ENCODE measurements at places on chromosomes 11 and 22.

DNA sequence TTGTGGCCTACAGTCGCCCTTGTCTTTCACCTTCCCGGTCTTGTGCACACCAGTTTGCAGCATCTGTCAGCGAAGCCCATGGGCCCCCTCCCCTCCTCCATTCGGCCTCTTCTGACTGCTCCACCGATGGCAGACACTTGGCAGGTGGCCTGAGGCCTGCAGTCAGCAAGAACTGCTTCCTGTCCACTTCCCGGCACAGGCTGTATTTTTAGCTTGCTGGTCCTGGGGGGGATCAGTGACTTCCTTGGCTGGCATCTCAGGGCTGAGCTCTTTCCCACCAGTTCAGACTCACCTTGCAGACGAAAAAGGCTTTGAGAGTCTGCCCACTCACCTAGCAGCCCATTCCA lies 106.4 kb downstream of the SYN3 start:
- no peak for DNase-seq

DNA sequence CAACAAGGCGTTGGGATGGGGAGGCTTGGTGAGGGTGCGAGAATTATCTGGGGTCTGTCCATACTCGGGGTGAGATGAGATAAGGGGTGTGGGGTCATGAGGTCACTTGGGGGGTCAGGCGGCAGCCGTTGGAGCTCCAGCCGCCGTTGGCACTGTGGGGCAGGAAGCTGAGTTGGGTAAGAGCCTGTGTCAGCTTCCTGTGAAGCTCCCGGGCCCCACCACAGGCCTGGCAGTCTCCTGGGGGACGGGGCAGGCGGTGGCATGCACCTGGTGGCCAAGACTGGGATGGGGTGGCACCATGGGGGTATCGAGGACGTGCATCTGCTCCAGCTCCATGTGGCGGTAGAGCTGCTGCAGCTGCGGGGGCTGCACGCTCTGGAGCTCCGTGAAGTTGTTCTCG lies 7.1 kb upstream of the MYBPC3 start:
- no peak for DNase-seq

- peak; percentile 52 for DNase-seq
Measured at GRCh38 chr11:45662665-45663485, 2.5 kb downstream of the CHST1 start.

GRCh38 chr11:113549611-113550578 lies 74.7 kb upstream of the DRD2 start:
- DNase-seq: peak; percentile 58

- DNase-seq: no peak
Measured at GRCh38 chr11:60739114-60739513, 14.6 kb downstream of the MS4A18 start.

GRCh38 chr11:86202013-86202336 lies 42.6 kb upstream of the EED start:
- no peak for DNase-seq

GRCh38 chr11:79668575-79668974 lies 227.7 kb upstream of the TENM4 start:
- DNase-seq: no peak

GRCh38 chr11:44989831-44990566 lies 39.3 kb upstream of the TP53I11 start:
- peak; percentile 26 for DNase-seq

DNA sequence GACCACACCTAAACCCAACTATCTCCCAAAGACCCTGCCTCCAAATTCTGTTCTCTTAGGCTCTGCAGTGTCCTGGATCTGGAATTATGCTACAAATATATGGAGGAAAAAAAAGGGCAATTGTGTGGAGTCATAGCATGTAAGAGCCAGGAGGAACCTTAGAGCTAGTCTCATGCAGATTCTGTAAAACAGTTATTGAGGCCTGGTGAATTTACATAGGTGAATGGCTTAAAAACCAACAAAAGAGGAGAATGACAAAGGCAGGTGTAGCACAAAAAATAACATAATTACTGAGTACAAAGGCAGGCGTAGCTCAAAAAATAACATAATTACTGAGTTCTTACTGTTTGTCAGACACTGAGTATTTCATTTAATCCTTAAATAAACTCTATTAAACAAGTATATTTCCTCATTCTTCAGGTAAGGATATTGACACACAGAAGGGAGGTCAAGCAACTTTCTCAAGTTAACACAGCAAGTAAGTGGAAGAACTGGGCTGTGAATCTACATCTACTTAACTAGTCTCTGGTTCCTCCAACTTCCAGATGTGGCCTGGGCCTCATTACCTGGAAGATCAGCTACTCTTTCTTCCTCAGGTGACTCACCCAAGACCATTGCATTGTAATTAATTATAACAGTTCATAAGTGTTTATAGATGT lies 938.9 kb upstream of the TENM4 start:
- DNase-seq: no peak

- DNase-seq: no peak
Measured at GRCh38 chr22:39279170-39279850, 34.5 kb upstream of the PDGFB start.

DNA sequence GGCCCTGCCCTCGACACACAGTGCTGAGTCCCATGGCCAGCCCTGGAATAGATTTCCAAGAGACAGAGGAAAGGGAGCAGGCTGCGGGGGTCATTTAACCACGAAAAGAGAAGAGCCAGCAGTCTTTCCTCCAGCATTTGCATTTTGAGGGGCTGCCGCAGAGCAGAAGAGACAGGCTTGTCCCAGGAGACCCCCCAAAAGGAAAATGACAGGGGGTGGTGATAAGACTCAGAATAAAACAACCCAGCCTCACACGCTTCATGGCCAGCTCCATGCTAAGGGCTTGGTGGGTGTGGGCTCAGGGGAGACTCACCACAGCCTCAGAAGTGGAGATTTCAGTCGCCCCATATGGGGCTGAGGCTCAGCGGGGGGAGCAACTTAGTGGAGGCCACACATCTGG lies 16.9 kb downstream of the TRIOBP start:
- no peak for DNase-seq

DNA sequence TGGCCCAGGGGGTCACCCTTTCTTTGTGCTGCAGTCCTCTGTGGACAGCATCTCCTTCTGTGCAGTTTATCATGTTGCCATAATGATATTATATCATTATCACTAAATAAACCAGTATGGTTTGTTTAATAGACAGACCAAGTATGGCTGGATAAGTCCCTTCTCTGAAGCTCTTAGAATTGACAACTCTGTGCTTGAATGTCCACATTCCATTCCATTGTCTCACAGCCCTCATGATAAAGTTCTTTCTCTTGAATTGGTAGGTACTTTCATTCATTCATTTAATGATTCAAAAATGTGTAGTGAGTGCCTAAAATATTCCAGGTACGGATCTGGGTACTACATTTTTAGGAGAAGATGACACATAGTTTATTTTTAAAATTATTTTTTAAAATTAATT lies 7.8 kb downstream of the RPS6KA4 start:
- DNase-seq: no peak

DNA sequence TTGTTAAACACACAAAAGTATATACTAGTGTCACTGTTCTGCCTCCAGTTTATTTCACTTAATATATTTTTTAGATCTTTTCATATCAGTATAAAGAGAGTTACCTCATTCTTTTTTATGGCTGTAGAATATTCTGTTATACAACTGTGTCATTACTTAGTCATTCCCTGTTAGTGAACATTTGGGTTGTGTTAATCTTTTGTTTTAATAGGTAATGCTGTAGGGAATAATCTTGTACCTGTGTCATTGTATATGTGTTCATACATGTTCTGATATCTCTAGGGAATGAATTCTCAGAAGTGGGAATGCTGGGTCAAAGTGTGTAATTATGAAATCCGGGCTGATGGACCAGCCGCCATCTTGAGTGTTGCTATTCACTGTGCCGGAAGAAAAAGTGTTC lies 71.4 kb downstream of the SWAP70 start:
- DNase-seq: no peak

GRCh38 chr22:38247713-38248112 lies 25.1 kb downstream of the TMEM184B start:
- no peak for DNase-seq

- no peak for DNase-seq
Measured at GRCh38 chr11:127395034-127395433, 394.5 kb upstream of the KIRREL3 start.

DNA sequence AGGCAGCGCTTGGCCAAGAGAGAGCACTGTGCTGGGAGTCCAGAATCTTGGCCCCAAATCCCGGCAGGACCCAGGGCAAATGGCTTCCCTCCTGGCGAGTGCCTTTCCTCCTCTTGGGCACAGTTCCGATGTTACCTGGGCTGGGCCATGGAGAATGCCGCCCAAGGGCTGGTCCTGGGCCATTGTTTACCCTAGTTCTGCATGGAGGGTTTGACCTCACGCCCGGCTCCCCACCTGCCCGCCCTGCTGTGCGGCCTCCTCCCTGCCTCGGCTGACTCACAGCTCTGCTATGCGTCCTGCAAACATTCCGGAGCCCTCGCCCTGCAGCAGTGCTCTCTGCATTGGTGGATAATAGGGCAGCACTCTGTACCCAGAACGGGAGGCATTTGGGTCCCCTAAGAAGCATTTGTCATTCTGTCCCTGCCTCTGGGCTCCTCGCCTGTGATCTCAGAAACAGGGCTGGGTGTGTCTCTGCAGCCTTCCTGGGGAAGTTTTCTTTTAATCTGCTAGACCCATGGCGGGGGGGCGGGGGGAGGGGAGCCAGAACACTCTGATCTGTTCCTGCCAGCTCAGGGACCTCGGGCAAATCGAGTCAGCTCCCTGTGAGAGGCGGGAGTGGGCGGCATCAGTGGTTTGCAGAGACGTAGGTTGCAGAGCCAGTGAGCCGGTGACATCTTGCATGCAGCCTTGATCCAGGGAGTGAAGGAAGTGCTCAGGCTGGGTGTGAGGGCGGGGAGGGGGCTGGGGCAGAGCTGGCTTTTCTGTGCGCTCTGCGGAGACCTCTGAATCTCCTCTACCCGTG lies 32.9 kb upstream of the SMIM38 start:
- no peak for DNase-seq

DNA sequence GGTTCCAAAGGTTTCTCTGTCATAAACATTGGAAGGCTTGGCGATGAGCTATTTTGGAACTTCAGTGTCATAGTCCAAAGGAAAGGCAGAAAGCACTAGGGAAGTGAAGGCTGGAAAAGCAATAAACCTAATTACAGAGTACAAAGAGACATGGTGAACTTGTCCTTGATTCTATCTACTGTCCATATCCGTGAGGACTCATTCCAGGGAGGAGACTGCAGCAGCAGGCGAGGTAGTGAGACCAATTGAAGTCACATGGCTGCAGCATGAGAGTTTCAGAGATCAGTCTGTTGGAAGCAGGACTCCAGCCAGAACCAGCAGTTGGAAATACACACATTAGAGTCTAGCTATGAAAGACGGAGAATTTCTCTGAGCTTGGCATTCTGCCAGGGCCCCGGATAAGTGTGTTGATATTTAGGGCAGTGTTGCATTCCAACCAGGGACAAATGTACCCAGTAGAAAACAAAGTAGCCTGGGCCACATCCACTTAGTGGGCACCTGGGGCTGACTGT lies 54.1 kb upstream of the ARHGAP42 start:
- no peak for DNase-seq

GRCh38 chr11:128624269-128625175 lies 37.2 kb upstream of the ETS1 start:
- no peak for DNase-seq

- DNase-seq: no peak
Measured at GRCh38 chr11:2301631-2302305, at the start of the genes C11orf21 and TSPAN32. Gene C11orf21, minus strand, starts transcription at chr11:2301918. Its CDS starts 110 bp downstream, at chr11:2301808. Gene TSPAN32, plus strand, starts transcription at chr11:2302013. Its CDS starts 137 bp downstream, at chr11:2302150.

DNA sequence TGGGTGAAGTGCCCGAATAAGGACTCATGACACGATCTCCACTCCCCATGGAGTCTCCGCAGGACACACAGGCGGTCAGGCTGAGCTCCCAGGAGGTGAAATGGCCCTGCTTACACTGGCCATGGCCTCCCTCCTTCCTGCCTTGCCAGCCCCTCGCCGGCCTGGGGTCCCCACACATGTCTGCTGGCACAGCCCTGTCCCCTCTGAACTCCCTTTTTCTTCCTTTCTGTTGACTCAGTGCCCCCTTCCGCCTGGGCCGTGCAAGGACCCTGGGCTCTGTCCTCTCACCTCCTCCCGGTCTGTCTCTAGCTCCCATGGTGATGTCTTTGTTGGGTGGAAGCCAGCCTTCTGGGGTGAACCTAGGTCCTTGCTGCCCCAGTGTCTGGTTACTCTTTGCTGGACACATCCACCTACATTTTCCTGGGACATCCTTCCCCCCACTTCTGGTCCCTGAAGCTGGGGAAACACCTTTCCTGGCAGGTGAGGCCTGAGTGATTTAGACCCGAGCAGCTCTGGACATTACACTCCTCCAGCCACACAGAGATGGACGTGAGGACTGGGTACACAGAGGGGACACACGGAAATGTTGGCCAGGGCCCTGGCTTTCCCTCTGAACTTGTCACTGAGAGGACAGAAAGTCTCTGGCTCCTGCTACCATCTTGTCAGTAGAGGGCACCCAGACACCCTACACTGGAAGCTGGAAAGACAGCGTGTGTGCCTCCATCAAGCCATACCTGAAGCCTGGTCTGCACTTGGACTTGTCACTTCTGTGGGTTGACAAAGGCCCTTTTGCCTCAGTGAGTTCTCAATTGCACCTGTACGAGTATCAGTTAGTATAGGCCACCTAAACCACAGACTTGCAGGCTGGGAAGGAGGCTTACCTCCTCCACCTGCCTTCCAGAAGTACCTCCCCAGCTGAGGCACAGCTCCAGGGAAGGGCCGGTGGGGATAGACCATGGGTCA lies 864.3 kb downstream of the TBC1D22A start:
- no peak for DNase-seq

DNA sequence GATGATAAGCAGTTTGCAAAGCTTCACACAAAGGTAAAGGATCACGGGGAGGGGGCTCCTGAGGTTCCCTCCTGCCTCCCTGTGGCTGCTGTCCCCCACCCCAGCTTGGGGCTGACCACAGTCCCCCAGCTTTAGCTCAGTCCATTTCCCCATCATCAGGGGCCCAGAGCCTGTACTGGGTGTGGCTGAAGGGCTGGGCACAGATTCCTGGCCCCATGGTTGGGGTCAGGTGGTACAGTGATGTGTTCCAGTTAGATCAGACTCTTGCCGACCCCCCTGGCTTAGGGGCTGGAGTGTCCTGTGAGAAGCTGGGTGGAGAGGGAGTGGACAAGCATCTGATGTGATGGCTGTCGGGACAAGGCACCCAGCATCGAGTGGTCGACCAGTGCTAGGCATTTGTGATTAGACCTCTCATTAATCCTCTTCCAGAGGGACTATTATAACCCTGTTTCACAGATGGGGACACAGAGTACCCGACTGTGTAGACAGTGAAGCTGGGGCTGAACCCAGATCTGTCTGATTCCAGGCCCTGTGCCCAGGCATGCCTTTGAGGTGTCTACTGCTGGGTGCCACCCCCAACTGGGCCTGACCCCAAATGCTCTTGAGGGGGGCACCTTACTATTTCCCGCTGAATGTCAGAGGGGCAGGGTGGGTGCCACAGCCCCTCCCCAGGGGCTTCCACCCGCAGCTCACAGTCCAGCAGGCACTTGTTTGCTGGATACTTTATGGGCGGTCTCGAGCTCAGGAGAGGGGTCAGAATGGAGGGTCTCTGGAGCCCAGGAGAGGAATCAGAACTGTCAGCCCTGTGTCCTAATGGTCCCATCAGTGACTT lies 4.3 kb downstream of the SHANK3 start:
- no peak for DNase-seq

Data from NCI-H524 treated with DMSO at 0.1 percent for 48 hours (cell line).